ENCODE measurements at places on chromosomes 5 and 9. TPM values are rescaled to one million over a fixed set of nuclear protein-coding genes. Genes with fewer than 3 reads are reported as not detected.

DNA sequence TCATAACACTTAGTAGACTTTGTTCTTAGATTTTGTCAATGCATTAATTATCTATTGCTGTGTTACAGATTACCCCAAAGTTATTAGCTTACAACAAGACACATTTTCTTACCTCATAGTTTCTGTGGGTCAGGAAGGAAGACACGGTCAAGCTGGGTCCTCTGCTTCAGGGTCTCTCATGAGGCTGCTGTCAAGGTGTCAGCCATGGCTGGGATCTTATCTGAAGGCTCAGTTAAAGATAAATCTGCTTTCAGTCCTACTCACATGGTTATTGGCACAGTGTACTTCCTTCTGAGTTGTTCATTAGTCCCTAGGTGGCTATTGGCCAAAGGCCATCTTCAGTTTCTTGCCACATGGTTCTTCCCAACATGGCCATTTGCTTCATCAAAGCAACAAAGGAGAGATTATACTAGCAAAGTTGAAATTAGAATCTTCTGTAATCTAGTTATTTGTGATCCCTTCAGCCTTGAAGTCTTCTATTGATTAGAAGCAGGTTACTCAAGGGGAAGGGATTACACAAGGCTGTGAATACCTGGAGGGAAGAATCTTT is 25.2 kb downstream of the TDRD7 start:
- DNase-seq: no peak

- DNase-seq: no peak
These were observed 142.8 kb downstream of the MAST4 start for GRCh38 chr5:66739021-66739420.

GRCh38 chr9:115944166-115944948 is 209.2 kb upstream of the PAPPA start:
- DNase-seq: peak; percentile 83

The ACOT12 gene
- 0.45 TPM for total RNA-seq

The OR1J2 gene
- not detected for total RNA-seq

The SNX2 gene
- 93.8 TPM for total RNA-seq

Measured in aorta (tissue), 5 donors.